ENCODE measurements at places on chromosomes 13 and 19.
A peak's percentile ranks its signal among the peaks of the same experiment; 100 is the strongest.

DNA sequence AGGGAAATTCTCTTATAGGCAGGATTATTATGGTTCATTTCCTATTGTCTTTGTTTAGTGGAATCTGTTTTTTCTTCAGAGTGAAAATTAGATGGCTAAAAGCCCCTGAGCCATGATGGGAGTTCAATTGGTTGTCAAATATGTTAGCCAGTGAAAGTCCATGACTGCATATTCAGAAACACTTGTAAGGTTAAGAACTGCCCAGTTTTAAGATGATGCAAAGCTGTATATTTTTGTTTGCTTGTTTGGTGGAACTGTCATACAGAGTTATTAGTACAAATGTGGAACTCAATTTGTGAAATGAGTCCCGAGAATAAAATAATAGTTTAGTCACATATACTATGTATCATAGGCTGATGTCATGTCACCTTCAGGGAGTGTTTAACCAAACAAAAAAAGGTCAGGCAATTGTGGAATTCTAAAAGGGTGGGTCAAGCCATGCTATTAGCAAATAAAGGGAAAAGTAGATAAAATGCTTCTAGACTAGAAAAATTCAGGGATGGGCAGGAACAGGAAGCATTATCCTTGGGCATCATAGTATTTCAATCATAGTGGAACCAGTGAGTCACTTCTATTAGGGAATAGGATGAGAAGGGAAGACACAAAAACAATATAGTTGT, 248.3 kb upstream of the SLITRK1 start:
- no peak for DNase-seq

- DNase-seq = no peak
These were observed 12.2 kb downstream of the SPPL2B start for GRCh38 chr19:2340496-2341243.

DNA sequence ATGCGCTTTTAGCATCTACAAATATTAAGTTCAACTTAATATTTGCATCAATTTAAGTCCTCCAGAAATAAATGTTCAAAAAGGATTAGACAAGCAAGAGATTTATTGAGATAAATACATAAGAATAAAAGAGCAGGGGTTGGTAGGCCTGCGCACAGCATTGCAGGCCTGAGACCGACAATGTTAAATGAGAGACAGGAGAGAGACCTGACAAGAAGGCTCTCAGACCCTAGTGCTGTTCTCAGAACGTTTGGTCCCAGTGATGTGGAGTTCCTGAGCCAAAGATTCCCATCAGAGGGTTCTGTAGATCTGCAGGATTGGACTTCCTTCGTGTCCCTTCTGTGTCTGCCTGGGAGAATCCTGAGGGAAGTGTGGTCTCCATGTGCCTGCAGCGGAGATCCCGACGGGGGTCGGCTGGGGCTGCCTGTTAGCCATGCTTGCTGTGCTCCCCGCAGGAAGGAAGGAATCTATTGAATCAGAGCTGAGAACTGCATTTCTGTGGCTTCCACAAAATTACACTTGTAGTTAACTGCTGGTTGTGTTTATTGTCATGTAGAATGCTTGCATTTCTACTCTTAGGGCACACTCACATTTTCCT, 369.9 kb upstream of the SLC10A2 start:
- DNase-seq = no peak

DNA sequence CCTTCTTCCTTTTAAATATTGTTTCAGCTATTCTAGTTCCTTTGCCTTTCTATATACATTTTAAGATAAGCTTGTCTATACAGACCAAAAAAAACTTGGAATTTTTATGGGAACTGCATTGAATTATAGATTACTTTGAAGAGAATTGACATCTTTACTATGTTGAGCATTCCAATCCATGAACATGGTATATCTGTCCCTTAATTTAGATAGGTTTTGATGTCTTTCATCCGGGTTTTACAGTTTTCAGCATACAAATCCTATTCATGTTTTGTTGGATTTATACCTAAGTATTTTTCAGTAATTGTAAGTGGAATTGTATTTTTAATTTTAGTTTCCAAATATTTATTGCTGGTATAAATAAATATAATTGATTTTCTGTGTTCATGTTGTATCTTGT, 12.2 kb upstream of the IFNL1 start:
- no peak for DNase-seq

GRCh38 chr13:37869756-37870488, at the start of gene TRPC4:
TRPC4 (minus strand) TSS chr13:37869772; CDS start chr13:37783333, 86,439 bp downstream.
- peak; percentile 62 for DNase-seq

- no peak for DNase-seq
These were observed 1.8 kb upstream of the SLC27A1 start for GRCh38 chr19:17468302-17469091.

GRCh38 chr19:12757544-12758274, 6.1 kb downstream of the BEST2 start:
- DNase-seq = no peak

GRCh38 chr13:23554000-23554399, 16.2 kb upstream of the TNFRSF19 start:
- no peak for DNase-seq

- DNase-seq = no peak
These were observed 1.1 kb upstream of the KCTD15 start for GRCh38 chr19:33795370-33796163.

- no peak for DNase-seq
These were observed 98.7 kb downstream of the CCNA1 start for GRCh38 chr13:36530861-36531590.

DNA sequence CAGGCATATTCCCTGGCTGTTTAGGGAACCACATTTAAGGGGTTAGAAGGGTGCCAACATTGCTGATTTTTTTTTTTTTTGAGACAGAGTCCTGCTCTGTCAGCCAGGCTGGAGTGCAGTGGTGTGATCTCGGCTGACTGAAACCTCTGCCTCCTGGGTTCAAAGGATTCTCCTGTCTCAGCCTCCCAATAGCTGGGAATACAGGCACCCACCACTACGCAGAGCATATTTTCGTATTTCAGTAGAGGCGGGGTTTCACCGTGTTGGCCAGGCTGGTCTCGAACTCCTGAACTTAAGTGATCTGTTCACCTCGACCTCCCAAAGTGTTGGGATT, 7.8 kb upstream of the CRX start:
- DNase-seq = no peak

- DNase-seq = no peak
These were observed 184.5 kb upstream of the SERP2 start for GRCh38 chr13:44189085-44189484.

GRCh38 chr19:48683349-48683748, 10.5 kb upstream of the NTN5 start:
- no peak for DNase-seq

GRCh38 chr13:70723732-70724131, 615.5 kb upstream of the KLHL1 start:
- no peak for DNase-seq
